ENCODE measurements at places on chromosomes 12 and 14. TPM values are rescaled to one million over a fixed set of nuclear protein-coding genes. Genes with fewer than 3 reads are reported as not detected.

DNA sequence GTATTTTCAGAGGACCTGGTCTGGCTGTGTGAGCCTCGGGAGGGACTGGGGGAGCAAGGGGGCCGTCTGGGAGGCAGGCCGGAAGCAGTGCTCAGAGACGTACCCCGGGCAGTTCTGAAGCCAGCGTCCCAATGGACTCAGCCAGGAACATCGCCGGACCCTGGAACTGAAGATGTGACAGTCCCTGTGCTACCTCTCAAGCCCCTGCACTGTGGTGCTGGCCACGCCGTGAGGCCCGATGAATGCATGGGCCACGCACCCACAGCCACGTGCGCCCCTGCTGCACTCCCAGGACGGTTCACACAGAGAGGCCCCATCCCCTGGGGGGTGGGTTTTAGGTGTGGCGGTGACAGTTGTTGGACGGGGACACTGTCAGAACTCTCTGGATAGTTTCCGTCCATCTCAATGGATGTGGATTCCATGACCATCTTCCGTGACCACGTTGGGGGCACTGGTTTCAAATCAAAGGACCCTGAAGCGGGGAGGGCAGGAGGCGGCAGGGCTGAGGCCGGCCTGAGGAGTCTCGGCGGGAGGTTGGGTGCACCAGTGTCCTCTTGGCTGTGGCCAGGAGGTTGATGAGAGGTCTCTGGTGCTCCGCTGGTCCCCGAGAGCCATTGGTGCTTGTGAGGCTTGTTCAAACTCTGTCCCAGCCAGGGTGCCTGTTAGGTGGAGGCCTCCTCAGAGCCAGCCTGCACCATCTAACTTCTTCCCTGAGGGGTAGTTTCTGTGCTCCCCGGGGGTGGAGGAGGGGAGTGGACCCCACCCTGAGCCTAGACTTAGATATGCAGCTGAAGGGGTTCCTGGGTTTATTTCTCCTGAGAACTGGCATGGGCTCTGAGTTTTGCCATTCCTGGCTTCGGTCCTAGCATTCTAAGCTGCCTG is 36.3 kb upstream of the TSPAN9 start:
- DNase-seq: no peak

Gene TPH2
- not detected for total RNA-seq

GRCh38 chr12:43277651-43278540 is 274.1 kb downstream of the ADAMTS20 start:
- no peak for DNase-seq

Gene SLC7A7
- total RNA-seq: 0.68 TPM

GRCh38 chr12:51156245-51156765 is 16.6 kb downstream of the TFCP2 start:
- DNase-seq: no peak

DNA sequence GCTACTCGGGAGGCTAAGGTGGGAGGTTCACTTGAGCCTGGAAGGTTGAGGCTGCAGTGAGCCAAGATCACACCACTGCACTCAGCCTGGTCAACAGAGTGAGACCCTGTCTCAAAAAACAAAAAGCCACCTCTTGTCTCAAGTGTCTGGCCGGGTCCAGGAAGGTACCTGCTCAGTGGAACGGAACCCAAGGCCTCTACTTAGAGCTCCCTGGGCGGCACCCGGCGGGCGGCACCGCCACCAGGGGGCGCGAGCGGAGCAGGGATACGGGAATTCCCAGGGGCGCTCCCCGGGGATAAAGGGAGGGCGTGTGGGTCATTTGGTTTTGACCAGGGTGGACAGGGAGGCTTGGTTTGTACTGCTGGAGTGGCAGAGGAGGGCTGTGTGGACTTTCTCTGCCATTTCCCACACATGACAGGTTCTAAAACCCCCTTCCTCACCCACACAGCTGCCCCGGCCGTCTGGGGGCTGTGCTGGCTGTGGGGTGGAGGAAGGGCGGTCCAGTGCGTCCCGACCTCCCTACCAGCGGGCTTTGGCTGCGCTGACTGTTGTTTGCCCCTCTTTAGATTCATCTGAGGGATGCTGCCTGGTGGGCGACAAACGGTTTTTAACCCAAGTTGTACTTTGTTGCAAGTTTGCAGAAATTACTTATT is 91.4 kb downstream of the SETD3 start:
- no peak for DNase-seq

- no peak for DNase-seq
Measured at GRCh38 chr12:130074661-130075406, 87.4 kb upstream of the FZD10 start.

GRCh38 chr14:76354310-76354709 is 21.6 kb upstream of the ESRRB start:
- DNase-seq: no peak

DNA sequence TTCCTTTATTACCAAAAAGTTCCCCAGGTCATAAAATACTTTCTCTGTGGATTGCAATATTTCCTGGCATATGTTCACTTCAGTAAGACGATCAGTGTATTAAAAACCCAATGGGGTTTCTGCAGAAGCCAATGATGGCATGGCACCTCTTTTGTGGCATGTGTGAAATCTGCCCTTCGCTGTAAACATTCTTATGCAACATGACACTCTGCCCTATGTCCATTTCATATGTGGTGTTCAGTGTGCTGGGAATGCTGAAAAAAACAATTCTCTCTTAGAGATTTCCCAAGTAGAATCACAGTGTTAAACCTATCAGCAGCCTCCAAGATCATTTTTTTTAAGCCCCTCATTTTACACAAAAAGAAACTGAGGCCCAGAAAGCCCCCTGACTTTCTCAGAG is 2.3 kb upstream of the MYBPC1 start:
- DNase-seq: no peak

- no peak for DNase-seq
Measured at GRCh38 chr14:25274529-25274928, 224.6 kb upstream of the STXBP6 start.

DNA sequence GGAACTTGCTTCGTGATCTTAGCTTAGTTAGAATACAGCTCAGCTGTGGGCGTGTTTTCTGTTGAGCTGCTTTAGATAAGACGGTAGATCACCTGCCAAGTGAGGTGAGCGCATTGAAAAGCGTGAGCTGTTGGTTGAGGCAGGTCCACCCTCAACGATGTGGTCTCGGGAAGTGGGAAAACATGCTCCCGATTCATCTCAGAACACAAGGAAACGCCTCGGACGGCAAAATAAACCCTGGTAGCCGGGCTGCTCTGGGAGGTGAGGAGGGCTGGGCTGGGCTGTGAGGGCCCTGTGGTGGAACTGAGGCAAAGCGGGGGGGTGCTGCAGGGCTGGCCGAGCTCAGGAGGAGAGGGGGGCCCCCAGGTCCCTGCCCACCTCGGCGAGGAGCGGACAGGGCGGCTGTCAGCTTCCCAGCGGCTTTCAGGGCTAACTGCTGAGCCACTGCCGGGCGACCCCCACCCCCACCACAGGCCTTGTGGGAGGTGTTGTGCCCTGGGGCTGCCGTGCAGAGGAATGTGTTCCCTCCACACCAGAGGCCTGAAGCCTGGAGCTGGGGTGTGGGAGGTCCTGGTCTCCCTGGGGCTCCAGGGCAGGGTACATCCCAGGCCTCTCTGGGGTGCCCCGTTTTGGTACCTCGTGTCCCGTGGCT is 30.7 kb downstream of the NOC4L start:
- DNase-seq: no peak

DNA sequence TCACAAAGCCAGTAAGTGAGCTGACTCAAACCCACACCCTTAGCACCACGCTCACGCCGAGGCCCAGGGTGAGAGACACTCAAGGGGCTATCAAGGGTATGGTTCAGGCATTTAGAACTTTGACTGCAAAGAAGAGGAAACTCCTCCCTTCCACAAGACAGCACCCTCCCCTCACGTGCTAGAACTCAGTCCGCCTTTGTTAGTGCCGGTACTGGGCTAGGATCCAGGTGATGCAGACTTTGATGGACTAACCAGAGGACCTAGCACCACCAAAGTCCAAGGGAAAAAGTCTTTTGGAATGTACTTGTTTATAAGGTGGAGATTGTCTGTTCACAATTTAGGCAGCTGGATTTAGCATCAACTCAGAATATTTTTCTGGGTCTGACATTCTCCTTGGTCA is 33.7 kb downstream of the VWF start:
- DNase-seq: no peak

Gene PLBD1
- 7.1 TPM for total RNA-seq

GRCh38 chr12:124581307-124582107 is 14.1 kb upstream of the NCOR2 start:
- no peak for DNase-seq

GRCh38 chr12:67589078-67589477 is 59.5 kb upstream of the DYRK2 start:
- no peak for DNase-seq

DNA sequence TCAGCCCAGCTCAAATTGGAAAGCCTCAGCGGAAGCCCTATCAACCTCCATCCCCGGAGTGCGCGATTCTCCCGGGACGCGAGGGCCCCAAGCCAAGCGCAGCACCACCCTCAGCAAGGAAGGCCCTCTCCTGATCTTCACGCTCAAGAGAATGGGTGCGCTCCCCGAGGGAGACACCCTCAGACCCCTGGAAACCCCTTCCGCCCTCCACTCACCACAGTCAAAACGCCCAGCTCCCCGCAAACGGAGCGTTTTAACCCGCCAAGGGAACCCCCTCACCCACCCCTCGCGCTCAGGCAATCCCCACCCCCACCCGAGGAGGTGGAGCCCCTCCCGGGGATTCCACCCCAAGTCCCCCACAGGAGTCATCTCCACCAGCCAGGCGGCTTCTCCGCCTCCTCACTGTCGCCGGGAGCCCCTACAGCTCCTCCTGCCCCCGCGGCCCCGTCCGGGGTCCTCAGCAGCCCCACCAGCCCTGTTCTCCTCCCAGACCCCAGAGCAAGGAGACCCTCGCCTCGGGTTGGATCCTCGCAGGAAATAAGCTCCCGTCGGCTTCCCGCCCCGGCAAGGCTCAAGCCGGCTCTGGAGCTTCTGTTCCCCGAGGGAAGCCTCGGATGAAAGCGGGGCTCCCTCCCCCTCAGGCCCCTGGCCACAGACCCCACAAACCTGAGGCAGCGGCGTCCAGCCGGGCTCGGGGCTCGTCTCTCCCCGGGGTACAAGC is 507 bp downstream of the BAZ2A start:
- no peak for DNase-seq

Gene SP1
- 44.9 TPM for total RNA-seq

GRCh38 chr12:54588110-54588889 is at the start of gene PPP1R1A:
Gene PPP1R1A, minus strand, starts transcription at chr12:54588659. Its CDS starts 171 bp downstream, at chr12:54588488.
- DNase-seq: no peak

- no peak for DNase-seq
Measured at GRCh38 chr12:42097971-42098370, 46.7 kb downstream of the GXYLT1 start.

GRCh38 chr14:33634631-33635030 is 316.2 kb downstream of the EGLN3 start:
- no peak for DNase-seq

GRCh38 chr14:106315436-106315835 is 789.1 kb downstream of the TMEM121 start:
- DNase-seq: no peak

All from gastrocnemius medialis (tissue), 4 donors.